ENCODE measurements at places on chromosomes 12 and 14.

GRCh38 chr12:54701940-54702592 is 53.9 kb upstream of the DCD start:
- no peak for DNase-seq

DNA sequence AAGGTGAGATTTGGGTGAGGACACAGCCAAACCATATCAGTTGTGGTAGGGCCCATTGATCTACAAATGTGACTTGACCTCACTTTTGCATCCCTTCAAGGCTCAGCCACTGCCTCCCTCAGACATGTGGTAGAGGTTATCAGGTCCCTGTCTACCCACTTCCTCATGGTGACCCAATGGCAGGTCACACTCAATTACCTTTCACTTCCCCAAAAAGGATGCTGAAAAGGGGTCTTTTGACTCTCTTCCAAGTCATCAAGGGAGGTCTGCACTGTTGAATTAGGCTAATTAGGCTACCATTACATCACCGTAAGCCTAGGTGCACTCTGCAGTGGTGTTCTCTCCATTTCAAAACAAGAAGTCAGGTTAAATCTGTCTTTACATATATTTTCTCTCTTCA is 22.6 kb upstream of the DRAM1 start:
- DNase-seq: no peak

DNA sequence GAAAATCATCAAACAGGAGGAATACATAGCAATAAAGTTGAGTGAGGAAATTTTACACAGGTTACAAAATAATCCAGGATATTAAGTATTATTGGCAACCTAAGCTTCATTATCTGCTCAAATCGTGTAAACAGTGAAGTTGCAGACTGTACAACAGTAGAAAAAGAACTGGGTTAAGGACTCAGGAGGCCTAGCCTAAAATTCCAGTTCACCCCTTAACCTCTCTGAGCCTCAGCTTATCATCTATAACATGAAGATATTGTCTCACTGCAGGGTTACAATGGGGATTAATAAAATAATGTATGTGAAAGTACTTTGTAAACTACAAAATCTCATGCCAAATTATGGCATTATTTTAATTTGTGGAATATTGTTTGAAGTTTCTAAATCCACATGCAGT is 26.0 kb downstream of the DDHD1 start:
- no peak for DNase-seq

DNA sequence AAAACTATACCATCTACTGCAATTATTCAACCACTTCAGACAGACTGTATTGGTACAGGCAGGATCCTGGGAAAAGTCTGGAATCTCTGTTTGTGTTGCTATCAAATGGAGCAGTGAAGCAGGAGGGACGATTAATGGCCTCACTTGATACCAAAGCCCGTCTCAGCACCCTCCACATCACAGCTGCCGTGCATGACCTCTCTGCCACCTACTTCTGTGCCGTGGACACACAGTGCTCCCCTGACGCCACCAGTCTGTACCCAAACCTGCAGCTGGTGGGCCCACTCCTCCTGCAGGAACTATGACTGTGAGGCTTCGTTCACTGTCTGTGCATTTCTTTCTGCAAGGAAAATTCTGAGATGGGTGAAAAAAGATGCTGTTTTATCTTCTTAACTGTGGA is 284.7 kb downstream of the DAD1 start:
- no peak for DNase-seq

- no peak for DNase-seq
These were observed 153.5 kb upstream of the HMGA2 start for GRCh38 chr12:65670775-65671174.

DNA sequence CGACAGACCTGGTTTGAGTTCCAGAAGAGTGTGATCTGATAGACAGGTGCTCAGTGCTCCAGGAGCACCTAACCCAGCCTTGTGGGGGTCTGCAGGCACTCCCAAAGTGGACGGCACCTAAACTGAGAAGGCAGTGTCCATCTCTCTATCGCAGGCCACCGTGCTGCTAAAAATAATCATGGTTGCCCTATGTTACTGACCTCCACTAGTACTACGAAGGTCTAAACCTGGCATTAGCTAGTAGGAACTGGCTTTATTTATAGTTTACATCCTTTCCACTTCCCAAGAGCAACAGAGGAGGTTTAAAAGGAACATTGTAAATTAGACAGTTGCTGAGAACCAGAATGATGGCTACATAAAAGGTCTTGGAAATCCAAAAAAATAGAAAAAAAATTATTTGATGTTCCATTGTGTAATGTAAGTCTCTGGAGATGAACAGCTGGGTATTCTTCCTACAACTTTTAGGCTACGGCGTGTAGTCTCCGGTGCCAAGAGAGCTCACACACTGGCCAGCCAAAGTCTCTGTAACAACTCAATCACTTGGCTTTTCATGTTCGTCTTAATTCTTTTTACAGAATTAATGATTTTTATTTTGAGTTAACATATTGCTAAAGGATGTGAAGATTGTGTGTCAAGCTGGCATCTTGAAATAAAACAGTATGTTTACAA is 27.3 kb downstream of the PPFIBP1 start:
- no peak for DNase-seq

DNA sequence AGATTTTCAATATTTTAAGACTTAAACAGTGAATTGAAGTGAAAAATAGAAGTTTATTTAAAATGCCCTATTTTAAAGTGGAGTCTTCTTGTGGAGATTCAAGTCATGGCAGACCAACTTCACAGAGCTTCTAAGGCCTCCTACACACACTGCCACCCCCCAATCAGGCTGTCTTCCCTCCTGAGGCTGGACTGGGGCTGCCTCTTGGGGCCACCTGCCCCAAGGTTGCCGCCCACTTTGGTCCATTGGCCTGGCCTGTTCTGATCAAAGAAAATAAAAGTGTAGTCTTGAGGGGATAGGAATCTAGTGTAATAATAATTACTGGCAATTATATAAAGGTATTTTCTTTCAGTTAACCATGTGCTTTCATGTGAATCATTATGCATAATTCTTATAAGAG is 1.3 kb downstream of the GOLT1B start:
- DNase-seq: no peak

DNA sequence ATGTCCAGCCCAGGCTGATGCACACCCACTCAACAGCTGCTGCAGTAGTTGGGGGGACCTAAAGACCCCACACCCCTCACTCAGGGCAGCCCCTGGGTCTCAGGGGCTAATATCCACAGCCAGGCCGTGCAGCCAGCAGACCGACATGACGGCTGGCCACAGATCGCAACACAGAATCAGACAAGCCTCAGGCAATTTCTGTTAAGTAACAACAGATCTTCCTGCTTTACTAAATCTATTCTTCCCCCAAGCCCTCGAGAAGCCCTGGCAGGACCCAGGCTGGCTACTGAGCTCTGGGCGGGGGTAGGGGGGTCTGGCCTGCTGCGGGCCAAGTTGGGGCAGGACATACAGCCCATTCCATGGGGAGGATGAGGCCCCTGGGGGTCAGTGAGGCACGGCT is 28.0 kb upstream of the NUDT14 start:
- DNase-seq: no peak

GRCh38 chr12:1846421-1847405 is 26.3 kb downstream of the LRTM2 start:
- no peak for DNase-seq

DNA sequence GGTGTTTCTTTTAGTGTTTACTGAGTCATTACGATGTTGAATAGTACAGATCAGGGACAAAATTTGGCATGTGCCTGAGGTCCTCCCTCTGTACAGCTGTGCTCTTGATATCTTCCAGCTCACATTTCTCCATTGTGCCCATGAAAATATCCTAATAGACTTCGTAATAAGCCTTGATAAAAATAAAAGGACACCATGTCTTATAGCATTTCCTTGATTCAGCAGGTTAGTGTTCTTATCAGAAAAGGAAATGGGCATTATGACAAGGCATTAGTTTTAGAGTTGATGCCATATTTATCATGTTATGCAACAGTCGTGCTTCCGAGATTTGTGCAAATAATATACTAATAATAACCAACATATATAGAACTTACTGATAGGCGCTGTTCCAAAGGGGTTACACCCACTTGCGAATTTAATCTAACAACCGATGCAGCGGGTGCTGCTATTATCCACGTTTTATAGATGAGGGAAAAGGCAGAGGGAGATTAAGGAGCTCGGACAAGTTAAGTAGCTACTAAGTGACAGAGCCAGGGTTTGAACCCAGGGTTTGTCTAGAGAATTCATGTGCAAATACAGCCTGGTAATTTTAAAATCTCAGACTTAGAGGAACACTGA is 15.1 kb upstream of the WNK1 start:
- no peak for DNase-seq

DNA sequence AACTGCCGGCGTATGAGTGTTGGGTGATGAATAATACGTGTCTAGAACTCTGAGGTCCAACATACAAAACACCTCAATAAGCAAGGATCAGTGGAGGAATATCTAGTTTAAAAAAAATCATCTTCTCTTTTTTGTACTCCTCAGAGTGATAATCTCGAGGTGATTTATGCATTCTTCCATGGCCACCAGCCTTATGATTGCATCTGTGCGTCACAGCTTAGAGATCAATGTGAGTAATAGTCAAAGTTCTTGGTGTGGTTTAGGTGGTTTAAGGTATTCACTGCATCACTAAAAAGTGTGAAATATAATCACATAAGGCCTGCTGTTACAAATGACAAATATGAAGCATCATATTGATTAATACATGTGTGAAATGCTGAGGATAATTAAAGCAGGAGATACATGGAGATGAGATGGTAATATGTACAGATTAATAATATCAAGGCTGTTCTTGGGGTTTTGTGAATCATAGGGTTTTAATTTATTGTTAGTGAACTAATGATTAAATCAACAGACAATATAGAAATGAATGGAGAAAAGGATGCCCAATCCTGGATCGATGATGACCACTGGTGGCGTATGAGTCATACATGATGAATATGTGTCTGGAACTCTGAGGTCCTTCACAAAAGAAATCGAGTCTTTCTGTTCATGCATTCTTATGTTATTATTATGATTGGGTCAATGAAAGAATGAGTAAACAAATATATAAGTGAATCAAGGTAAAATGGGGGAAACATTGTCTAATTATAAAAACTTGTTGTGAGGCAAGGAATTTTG is 68.8 kb upstream of the RTL1 start:
- DNase-seq: no peak

GRCh38 chr12:55658635-55659391 is 22.1 kb downstream of the OR10P1 start:
- DNase-seq: no peak

DNA sequence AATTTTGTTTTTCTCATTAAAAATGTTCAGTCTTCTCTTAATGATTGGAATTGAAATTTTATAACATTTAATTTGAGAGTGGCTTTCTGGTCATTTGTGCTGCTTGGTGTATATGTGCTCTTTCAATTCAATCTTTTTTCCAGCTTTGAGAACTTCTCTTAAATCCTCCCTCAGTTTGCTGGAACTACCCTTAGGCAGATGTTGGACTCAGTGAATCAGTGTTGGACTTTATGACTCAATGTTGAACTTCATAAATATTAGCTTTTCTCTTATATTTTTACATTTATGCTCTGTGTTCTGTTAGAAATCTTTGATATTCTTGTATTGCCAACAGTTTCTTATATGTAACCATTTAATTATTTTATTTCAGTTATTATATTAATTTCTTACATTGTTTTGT is 935.5 kb upstream of the FBXO33 start:
- no peak for DNase-seq

- no peak for DNase-seq
These were observed 25.7 kb upstream of the TC2N start for GRCh38 chr14:91893007-91893406.

DNA sequence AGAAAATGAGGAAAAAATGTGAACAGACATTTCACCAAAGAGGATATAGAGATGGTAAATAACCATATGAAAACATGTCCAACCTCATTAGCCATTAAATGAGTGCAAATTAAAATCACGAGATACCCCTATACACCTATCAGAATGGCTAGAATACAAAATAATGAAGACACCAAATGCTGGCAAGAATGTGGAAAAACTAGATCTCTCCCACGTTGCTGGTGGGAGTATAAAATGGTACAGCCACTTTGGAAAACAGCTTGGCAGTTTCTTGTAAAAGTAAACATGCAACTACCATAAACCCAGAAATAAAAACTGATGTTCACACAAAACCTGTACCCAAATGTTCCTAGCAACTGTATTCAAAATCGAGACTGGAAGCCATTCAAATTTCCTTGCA is 38.3 kb upstream of the TCL1B start:
- DNase-seq: no peak

GRCh38 chr12:127970491-127970890 is 296.5 kb upstream of the TMEM132C start:
- DNase-seq: no peak

DNA sequence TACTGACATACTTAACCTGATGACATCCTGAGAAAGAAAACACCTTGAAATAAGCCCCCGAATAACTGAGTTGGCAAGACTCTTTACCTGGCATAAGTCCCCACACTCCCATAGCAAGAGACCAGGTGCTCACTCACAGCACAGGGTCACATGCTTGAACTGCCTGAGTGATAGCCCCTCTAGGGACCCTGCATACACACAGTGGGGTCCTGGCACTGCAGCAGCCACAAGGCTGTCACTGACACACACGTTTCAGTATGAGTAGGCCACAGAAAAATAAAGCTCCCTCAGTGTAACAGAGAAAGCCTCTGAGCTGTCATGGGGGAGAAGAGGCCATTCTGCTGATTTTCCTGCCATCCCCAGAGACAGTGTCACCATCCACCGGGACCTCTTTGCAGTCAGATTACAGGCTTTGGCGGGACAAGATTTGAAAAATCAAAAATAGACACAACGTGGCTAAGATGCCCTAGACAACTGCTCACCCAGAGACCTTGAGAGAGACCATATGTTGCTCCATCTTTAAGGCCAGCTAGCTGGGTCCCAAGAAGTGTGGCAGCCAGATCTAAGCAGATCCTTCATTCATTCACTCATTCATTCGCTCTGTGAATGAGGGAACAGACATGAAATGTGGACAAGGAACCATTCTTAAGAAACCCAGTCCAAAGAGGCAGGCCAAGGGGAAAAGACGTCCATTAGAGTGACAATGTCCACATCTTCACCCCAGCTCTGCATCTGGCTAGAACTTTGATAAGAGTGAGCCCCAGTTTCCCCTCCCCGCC is 1.6 kb downstream of the SCARB1 start:
- DNase-seq: no peak

- no peak for DNase-seq
These were observed 83.6 kb upstream of the PMCH start for GRCh38 chr12:102281231-102281630.

- no peak for DNase-seq
These were observed 773 bp downstream of the A2M start for GRCh38 chr12:9114946-9115345.

- DNase-seq: no peak
These were observed 4.1 kb upstream of the KRT84 start for GRCh38 chr12:52389313-52390207.

- DNase-seq: no peak
These were observed 403.1 kb downstream of the VRK1 start for GRCh38 chr14:97200245-97200644.
